ENCODE measurements at places on chromosomes 11 and 22.

- DNase-seq: no peak
Observed at GRCh38 chr11:30458541-30458940, 127.6 kb downstream of the MPPED2 start.

- DNase-seq: no peak
Observed at GRCh38 chr22:49735901-49736421, 91.7 kb downstream of the BRD1 start.

- DNase-seq: no peak
Observed at GRCh38 chr11:76214968-76215548, 8.8 kb upstream of the WNT11 start.

DNA sequence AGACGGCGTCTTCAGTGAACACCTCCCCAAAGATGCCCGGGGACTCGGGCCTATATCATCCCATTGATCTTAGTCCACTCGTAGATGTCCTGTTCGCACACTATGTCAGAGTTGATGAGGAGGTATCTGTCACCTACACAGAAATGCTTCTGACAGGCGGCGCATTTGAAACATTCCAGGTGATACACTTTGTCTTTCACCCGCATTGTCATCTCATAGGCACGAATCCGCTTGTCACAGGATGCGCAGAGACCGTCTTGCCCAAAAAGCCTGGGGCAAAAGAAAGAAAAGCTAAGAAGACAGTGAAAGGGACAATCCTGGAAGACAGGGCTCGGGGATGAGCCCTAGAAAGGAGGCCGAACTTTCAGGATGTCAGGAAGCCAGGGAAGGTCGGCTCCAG is 32.6 kb downstream of the LMO2 start:
- DNase-seq: no peak

- no peak for DNase-seq
Observed at GRCh38 chr11:46290598-46291309, 13.3 kb downstream of the CREB3L1 start.

DNA sequence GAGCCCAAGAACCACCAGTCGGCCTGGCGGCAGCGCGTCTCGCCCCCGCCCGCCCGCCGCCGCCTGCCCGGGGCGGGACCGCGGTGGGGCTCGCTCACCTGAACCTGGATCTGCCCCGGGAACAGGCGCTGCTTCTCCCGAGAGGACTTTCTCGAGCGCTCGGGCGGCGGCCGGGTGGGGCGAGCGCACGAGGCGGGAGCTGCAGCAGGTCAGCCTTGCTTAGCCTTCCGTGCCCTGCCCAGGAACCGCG is 133 bp downstream of the MYH9 start:
- no peak for DNase-seq

DNA sequence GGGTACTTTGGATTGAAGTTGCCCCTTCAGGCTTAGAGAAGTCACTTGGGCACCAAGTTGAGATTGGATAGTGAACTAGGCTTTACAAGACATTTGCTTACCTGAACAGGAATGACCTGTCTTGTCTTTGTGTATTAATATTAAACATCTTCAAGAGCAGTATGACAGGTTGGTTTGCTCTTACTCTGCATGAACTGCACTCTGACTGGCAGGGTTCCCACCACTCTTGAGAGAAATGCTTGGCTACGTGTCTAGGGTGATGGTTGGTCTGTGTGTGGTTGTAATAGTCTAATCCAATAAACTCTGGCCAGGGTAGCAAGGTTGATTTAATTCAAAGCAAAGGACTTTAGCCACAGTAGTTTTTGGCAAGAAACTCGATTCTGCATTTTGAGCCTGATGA is 20.1 kb upstream of the SPTBN2 start:
- DNase-seq: peak; percentile 64

DNA sequence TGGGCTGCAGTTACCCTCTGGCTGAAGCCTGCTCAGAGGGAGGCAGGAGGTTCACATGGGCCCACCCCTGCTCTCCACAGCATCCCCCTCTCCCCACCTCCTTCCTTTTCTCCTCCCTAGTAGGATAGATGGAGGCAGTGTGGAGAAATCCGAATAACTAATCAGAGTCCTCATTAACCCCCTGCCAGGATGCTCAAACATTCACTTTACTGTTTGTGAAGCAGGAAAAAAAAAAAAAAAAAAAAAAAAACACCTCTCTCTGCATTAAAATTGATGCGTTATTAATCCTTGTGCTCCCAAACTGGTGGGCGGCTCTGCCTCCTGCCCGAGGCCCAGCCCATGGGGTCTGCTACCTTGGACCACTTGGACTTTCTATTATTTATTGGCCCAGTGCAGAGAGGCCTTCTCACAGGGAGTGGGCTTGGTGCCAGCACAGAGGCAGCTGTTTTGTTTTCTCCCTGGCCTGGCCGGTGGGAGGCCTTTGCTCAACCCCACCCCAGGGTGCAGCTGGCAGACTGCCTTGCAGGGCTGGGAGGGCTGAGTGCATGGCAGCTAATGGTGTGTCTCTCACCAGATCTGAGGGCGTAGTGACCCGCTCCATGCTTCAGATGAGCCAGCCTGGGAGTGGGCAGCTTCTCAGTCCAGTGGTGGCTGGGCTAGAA is 150.7 kb downstream of the PKNOX2 start:
- no peak for DNase-seq

DNA sequence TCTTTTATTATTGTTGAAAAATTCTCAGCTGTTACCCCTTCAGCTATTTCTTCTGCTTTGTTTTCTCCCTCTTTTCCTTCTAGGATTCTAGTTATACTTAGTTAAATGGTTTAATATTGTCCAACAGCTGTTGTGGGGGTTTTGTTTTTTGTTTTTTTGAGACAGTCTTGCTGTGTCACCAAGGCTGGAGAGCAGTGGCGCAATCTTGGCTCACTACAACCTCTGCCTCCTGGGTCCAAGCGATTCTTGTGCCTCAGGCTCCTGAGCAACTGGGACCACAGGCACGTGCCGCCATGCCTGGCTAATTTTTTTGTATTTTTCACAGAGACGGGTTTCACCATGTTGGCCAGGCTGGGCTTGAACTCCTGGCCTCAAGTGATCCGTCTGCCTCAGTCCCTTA is 12.7 kb downstream of the SDHAF2 start:
- DNase-seq: no peak

GRCh38 chr11:61377461-61378160 is 14.8 kb upstream of the TMEM216 start:
- no peak for DNase-seq

DNA sequence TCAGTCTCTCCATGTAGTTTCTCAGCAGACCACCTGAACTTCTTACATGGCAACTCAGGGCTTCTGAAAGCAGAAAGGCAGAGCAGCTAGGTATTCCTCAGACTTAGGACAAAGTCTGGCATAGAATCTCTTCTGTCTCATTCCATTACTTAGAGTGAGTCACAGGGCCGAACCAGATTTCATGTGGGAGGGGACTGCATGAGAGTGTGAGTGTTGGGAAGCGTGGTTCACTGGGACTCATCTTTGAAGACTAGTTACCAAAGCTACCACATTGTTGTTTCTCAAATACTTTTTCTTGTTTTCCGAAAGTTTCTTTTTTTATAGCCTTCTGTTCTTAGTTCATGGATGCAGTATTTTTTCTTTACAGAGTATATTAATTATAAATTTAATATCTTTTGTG is 36.1 kb upstream of the SCN3B start:
- DNase-seq: no peak
